Epithelial cell of alveolus of lung (primary cell): ENCODE measurements at places on chromosomes 6 and 20. TPM values are rescaled to one million over a fixed set of nuclear protein-coding genes. Genes with fewer than 3 reads are reported as not detected.

Gene GSTA3
- total RNA-seq, result not detected in 2 replicates

Gene TMEM170B
- 0.88 and 1.0 TPM in 2 replicates for total RNA-seq

Gene TGM6
- not detected in 2 replicates for total RNA-seq

Gene TMEM200A
- total RNA-seq, result 5.0 and 30.8 TPM in 2 replicates

Gene VSX1
- not detected in 2 replicates for total RNA-seq

Gene FERMT1
- 0.88 and 13.2 TPM in 2 replicates for total RNA-seq

Gene PAX1
- not detected in 2 replicates for total RNA-seq
